ENCODE measurements at places on chromosomes 5 and 9.

DNA sequence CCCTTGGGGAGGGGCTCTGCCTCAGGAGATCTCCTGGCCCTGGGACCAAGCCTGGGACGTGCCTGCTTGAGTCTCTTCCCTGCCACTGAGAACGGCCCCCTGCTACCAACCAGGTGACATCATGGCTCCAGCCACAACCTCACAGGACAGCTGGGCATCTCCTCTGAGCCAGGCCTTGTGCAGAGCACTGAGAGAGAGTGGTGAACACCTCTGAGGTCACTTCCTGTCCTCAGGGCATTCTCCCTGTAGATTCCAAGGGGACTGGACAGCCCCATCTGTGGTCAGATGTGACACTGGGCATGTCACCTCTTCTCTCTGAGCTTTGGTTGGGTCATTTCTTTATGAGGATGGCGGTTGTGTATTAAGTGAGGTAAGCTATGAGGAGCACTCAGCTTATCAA lies 172.0 kb downstream of the MELK start:
- no peak for DNase-seq

GRCh38 chr5:83540783-83541182 lies 69.2 kb downstream of the VCAN start:
- no peak for DNase-seq

GRCh38 chr5:96655506-96655905 lies 6.7 kb upstream of the CAST start:
- no peak for DNase-seq

DNA sequence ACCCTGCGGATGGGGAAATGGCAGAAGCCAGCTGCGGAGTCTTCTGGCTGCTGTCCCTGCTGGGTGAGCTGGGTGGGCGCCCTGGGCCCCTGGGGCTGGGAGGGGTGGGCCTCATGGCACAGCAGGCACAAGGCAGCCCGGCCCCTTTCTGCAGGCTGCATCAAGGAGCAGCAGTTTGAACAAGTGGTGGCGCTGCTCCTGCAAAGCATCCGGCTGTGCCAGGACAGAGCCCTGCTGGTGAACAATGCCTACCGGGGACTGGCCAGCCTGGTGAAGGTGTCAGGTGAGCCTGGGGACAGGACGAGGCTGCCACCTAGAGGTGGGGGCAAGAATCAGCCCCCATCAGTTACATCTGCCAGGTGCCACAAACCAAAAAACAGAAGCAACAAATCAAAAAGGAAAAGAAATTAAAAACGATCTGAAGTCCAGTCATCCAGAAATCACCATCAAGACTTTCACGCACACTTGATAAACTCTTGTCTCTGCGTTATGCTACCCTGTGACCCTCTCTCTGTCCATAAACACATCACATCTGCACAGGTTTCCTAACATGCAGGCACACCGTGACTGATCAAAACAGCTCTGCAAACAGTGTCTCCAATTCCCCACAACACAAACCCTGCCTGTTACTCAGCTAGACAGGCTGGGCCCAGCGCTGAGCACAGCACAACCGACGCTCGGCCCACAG lies 13.9 kb downstream of the REXO4 start:
- no peak for DNase-seq

GRCh38 chr5:61604076-61605025 lies 272.3 kb downstream of the ZSWIM6 start:
- DNase-seq: no peak

GRCh38 chr9:114206221-114206789 lies 51.0 kb downstream of the COL27A1 start:
- DNase-seq: no peak

DNA sequence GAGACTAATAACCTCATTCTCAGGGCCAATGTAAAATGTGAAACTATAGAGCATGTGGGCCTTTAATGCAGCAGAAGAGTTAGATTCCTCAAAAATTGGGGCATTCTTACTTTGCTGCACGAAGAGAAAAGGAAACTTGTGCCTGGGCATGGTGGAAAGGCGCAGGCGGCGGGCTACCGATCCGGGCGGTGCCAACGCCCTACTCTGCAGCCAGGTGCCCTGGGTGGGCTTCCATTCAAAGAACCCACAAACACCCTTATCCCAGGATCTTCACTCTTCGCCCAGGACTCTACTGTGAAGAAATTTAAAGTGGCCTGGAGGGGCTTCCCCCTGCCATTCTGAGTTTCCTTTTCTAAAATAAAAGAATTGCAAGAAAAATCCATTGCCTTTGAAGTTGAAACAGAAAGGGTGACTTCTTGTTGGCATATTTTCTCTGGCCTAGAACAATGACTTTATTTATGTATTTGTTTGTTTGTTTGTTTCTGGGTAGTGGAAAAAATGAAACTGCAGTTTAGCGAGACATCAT lies 124.9 kb downstream of the TMEM161B start:
- no peak for DNase-seq

- no peak for DNase-seq
Measured at GRCh38 chr9:110316261-110317075, 21.2 kb downstream of the TXNDC8 start.

- no peak for DNase-seq
Measured at GRCh38 chr9:125745018-125745417, 2.2 kb upstream of the PBX3 start.

DNA sequence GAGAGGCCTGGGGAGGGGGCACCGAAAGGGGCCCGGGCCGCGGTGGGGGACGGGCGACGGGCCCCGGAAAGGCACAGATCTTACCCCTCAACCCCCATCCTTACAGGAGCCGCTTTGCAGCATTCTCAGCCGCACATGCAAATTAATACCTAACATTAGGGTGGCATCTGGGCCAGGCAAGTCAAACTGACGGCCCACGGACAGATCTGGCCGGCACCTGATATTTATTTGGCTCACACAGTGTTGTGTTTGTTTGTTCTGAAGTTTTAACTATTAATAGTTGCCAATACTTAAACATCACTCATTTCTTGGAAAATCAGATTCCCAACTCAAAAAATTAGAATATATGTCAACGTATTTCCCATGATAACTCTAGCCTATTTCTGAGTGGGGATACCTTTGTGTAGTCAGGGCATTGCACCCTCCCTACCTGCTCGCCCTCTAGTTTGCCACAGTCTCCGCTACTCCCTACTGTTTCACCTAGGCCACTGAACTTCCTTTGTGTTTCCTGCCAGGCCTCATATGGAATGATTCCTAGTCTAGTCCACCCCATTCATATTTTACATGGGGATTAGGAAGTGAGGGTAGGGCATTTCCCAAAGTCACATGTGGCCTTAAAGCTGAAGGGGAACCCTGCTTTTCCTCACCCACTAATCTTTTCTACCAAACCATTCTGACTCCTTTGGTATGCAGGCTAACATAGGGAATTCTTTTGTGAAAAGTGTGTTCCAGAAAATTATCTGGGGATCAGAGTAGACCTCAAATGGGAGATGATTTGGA lies 71.9 kb upstream of the LARP1 start:
- no peak for DNase-seq

GRCh38 chr9:29319736-29320513 lies 1746.6 kb upstream of the C9orf72 start:
- DNase-seq: no peak

GRCh38 chr9:109336409-109336808 lies 15.6 kb upstream of the EPB41L4B start:
- no peak for DNase-seq

DNA sequence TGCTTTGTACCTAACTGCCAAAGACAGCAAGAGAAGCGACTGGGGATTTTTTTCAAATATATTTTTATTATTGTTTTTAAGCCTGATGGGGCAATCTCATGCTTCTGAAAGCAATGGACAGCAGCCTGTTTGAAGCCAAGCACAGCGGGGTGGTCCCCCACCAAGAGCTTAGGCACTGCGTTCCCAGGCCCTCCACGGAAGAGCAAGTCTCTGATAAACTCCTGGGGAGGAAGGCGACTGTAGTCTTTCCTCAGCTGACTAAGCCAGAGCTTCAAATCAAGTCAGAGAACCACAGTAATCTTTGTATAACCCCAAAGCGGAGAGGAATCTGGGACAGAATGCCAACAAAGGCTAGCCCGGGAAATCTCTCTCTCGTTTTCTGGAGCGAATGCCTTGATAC lies 54.4 kb downstream of the ARSB start:
- no peak for DNase-seq

DNA sequence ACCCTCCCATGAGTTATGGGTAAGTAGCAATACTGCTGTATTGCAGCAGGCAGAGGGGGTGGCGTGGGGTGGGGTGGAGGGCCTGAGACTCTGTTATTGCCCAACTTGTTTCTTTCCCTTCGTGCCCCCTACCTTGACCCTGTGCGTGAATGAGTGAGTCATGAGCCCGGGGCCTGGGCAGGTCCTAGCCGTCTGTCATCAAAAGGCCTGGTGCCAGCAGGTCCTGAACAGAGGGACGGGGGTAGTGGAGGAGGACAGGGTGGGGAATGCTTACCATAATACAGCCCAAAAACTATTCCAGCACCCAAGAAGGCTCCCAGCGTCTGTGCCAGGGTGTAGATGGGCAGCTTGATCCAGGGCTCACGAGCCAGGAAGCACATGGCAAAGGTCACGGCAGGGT lies 4.3 kb downstream of the AQP3 start:
- DNase-seq: no peak

GRCh38 chr9:109249615-109250014 lies 71.2 kb downstream of the EPB41L4B start:
- DNase-seq: no peak

GRCh38 chr5:119515192-119515591 lies 62.9 kb downstream of the HSD17B4 start:
- no peak for DNase-seq

DNA sequence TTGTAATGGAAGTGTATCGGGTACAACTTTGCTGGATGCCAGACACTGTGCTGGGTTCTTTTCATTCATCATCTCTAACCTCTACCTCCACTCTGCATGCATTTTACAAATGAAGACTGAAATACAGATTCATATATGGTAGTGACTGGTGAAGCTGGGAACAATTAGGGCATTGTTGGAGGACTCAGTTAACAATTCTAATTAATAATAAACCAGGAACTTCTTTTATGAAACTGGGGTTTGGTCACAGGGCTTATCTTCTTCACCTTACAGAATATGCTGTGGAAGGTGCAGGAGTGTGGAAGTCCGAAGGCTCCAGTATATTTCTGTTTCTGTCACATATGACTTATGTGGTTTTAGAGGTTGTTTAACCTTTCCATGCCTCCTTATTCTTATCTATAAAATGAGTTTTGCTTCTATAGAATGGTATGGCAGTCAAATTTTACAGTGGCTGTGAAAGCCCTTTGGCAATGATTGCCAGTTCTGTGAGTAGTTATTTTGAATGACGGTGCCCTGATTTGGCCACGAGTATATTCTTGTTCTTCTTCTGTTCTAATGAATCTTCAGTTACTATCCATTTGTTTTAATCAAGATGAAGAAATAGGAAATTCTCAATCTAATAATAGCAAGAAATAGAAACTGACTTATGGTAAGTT lies 284.7 kb downstream of the GABRB2 start:
- no peak for DNase-seq

DNA sequence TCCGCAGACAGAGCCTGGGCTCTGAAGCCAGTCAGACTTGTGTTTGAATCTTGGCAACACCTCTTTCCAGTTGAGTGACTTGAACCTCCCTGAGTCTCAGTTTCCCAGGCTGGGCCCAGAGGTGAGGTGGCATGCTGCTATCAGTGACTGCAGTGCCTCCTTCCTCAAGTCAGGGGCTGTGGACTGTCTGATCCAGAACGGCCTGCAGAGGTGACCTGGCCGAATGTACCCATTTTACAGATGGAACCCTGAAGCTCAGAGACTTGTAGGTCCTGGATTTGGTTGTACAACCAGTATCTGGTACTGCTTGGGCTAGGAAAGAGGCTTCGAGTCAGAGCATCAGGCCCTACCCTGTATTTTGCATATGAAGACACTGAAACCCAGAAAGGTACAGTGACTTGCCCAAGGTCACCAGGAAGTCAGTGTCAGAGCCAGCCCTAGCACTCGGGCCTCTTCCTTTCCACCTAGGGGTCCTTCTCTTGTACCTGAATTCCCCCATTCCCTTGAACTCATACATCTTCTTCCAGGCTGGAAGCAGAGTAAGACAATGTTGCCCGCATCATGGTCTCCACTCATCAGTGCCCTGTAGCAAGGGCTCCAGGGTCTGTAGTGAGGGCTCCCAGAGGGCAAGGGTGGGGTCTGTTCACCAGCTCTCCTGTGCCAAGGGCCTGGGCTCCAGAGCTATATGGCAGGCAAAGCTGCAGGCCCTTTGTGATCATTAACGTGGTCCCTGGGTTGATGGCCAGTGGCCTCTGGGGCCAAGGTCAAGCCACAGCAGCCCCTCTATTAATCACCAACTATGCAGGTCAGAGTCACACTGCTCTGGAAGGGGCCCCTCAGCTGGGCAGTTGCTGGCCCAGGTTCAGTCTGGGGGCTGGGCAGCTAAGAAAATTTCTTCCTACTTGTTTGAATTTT lies 28.5 kb downstream of the GSN start:
- no peak for DNase-seq

DNA sequence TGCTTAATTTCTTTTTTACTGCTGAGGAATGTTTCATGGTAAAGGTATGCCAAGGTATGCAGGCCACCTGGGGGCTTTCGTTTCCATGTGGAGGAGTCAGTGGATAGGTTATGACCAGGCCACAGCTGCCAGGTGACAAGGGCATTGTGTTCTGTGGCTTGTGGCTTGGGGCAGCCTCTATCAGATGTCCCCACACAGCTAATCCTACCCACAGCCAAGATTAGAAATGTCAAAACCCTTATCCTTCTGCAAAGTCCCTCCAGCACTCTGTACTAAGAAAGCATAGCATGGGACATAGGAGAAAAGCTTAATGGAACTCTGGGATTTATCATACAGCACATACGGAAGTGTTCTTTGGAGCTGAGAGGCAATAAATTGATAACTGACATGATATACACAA lies 171.2 kb upstream of the S1PR3 start:
- no peak for DNase-seq

GRCh38 chr5:2311851-2312250 lies 429.1 kb upstream of the IRX4 start:
- no peak for DNase-seq

DNA sequence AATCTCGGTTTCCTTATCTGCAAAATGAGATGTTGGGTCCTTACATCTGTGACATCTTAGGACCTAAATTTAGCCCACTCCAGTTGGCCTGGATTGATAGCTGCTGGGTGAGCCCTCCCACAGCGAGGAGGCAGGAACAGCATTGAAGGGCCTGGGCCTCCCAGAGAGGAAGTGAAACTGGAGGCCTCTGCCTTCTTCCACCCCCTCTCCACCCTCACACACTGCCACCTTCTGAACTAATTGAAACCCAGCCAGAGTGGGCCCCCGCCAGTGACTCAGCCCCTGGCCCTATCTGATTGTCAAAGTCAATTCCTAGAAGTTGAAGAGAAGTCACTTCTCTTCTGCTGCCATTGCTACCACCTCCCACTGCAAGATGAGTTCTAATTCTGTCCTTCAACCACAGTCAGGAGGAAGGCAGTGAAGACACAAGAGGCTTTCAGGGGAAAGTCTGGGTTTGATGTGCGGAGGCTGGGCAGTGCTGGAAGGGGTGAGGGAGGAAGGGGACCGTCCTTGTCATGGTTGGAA lies 55.2 kb upstream of the NEK6 start:
- no peak for DNase-seq

- DNase-seq: no peak
Measured at GRCh38 chr9:104287253-104287878, 193.3 kb downstream of the SMC2 start.

GRCh38 chr5:10655161-10655971 lies 91.5 kb downstream of the ANKRD33B start:
- DNase-seq: no peak

GRCh38 chr5:40401284-40402006 lies 278.3 kb upstream of the PTGER4 start:
- no peak for DNase-seq

GRCh38 chr9:27431543-27432147 lies 92.4 kb upstream of the IFNK start:
- no peak for DNase-seq

- no peak for DNase-seq
Measured at GRCh38 chr5:57442080-57442839, 40.4 kb downstream of the ACTBL2 start.

- DNase-seq: no peak
Measured at GRCh38 chr9:88528080-88528790, 6.7 kb upstream of the NXNL2 start.
